ENCODE measurements at places on chromosomes 7 and 10.

DNA sequence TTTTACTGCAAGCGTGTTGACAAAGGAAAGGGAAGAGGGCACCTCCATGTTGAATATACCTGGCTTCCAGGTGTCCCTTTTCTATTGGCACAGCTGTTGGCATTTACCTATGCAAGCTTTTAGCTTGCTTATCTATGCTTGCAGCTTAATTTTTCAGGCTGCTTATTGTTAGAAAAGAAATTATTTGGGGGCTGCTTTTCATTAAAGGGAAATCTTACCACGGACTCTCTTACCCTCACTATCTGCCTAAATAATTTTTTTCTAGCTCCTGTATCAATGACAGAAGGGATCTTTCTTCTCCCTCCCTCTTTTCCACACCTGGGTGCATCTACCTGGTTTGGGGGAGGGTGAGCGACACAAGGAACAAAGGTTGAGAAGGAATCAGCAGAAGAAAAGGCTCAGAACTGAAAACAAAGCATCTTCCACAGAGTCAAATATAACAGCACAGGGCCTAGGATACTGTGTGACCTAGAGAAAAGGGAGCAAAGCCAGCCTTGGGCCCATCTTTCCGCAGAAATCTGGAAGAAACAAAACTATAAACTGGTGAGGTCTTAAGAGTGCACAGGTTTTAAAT, 15.2 kb upstream of the GJC3 start:
- DNase-seq = no peak

DNA sequence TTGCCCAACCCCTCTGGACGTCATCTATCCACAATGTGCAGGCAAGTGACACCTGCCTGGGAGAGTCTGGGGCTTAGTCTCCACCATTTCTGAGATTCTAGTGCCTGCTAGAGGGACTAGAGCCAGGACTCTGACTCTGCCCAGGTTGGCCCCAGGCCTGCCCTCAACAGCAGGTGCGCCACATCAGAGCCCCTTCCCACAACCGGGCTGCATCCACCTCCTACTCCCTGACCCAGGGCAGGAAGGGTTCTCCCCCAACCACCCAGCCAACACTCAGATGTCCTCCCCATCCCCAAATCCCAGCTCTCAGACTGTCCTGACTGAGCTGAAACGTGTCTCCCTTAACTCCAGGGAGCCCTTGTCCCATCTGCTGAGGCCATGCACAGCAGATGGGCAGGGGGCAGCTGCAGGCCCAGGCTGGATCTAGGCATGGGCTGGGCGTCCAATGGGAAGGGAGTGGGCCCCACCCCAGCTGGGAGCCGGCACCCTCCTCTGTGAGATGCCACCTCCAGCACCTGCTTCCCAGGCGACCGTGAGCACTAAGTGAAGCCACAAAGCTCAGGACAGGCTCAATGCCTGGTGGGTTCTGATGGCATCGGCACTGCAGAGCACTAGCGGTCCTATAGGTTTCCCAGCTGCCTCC, 49.2 kb downstream of the RASGEF1A start:
- no peak for DNase-seq

GRCh38 chr10:31644931-31645633, 283.5 kb downstream of the ARHGAP12 start:
- no peak for DNase-seq

DNA sequence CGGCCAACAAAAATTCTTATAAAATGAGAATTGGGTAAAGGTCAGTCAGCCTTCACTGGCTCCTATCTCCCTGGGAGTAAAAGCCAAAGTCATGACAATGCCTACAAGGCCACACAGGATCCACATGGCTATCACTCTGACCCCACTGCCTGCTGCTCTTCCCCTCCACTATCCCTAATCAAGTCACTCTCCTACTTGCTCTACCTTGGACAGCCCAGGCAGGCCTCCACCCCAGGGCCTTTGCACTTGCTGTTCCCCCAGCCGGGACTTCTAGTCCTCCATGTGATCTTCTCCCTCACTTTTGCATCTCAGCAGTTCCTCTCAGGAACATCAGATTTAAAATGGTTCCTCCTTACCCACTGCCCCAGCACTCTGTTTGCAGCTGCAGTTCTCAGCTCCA, 50.6 kb downstream of the PRR15 start:
- DNase-seq = no peak

GRCh38 chr7:68381731-68382130, 1216.5 kb upstream of the AUTS2 start:
- DNase-seq = no peak

- no peak for DNase-seq
These were observed 78.9 kb upstream of the FOXK1 start for GRCh38 chr7:4602905-4603842.

- DNase-seq = no peak
These were observed 54.2 kb downstream of the ELFN1 start for GRCh38 chr7:1724118-1724910.

GRCh38 chr10:78470267-78471103, 436.8 kb downstream of the RPS24 start:
- no peak for DNase-seq

- DNase-seq = no peak
These were observed 10.1 kb downstream of the ATXN7L1 start for GRCh38 chr7:105866102-105866801.

DNA sequence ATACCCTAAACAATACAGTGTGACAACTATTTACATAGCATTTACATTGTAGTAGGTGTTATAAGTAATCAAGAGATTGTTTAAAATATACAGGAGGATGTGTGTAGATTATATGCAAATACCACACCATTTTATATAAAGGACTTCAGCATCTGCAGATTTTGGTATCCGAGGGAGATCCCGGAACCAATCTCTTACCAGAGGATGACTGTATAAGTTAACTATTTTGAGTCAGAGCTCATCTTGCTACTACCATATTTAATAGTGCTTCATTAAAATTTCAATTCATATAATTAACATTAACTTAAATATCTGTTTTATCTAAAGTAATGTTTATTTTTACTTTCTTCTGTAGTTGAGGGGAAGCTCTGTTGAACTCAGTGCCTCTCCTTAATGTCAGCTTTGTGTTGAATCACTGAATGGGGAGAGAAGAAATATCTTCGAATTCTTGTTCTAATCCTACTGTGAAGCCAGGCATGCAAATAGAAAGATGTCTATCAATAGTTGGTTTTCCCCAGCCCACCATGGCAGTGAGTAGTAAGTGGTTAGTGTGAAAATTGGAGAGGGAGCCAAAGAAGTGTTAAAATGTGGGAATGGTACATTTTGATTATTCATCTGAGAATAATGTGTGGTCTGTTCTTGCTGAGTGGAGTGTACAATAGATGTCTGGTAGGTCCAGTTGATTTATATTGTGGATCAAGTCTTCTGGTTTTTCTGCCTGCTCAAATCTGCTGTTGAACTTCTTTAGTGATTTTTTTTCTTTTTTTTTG, 90.1 kb upstream of the CYP26C1 start:
- no peak for DNase-seq

DNA sequence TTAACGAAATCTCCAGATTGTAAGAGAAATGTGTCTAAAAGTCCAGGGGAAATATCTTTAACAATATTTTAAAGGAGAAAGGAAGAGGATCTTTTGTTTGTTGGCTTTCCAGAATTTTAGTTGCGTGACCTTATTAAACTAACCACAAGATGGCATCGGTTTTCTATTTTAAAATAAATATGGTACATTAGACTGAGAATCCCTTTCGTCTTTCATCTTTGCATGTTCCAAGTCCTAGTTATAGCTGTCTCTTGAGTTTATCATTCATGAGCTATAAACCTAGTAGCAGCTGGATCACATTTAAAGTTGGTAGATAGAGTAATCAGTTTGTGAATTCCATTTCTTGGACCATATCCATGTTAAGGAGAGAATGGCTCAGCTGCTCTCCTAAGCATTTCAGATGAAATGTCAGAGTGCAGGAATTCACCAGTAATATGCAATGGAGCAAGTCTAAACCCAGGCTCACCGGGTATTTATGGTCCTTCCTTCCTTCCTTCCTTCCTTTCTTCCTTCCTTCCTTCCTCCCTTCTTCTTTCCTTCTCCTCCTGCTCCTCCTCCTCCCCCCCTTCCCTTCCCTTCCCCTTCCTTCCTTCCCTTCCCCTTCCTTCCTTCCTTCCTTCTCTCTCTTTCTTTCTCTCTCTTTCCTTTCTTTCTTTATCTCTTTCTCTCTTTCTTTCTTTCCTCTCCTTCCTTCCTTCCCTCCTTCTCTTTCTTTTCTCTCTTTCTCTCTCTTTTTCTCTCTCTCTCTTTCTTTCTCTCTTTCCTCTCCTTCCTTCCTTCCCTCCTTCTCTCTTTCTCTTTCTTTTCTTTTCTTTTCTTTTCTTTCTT, 57.8 kb upstream of the RAB18 start:
- DNase-seq = no peak

DNA sequence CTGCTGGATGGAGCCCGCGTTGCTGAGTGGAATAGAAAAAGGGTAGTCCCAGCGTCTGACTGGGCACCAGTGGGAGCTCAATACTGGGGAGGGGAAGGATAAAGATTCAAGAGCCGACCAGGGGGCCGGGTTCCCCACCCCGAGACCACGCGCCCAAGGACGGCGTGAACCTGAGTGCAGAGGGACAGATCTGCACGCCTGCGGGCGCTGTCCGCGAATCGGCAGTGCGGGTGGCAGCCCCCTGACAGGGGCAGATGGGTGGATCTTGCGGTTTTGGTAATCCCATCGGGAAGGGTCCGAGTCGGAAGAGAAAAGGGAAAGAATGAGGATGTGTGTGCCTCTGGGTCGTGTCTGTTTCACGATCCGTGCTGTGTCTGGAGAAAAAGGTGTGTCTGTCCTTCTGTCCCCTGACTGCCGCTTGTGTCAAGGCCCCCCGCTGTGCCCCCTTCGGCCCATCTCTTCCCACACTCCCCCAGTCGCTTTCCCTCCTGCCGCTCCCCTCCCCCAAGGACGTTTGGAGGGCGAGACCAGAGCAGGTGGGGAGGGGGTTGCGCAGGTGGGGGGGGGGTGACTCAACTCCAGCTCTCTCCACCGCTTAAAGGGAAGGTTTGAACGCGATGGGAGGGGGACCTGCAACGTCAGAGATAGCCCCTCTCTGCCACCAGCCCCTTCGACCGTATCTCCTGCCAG, 734 bp upstream of the VGF start:
- no peak for DNase-seq
